Endothelial cell of coronary artery (primary cell): ENCODE measurements at places on chromosomes 16 and 17. TPM values are rescaled to one million over a fixed set of nuclear protein-coding genes. Genes with fewer than 3 reads are reported as not detected.

The CDK3 gene
- total RNA-seq: 0.45 and 2.0 TPM in 2 replicates

The SARM1 gene
- 3.8 and 4.0 TPM in 2 replicates for total RNA-seq

The NRN1L gene
- not detected in 2 replicates for total RNA-seq

The IRX6 gene
- not detected in 2 replicates for total RNA-seq

The RUNDC1 gene
- 9.4 and 14.7 TPM in 2 replicates for total RNA-seq

The VTN gene
- 0.27 and 0.38 TPM in 2 replicates for total RNA-seq

The CCL17 gene
- total RNA-seq: not detected in 2 replicates

The CTRL gene
- total RNA-seq: 0.45 and 0.56 TPM in 2 replicates

The ELMO3 gene
- total RNA-seq: 0.72 and 1.2 TPM in 2 replicates

The TENT4B gene
- total RNA-seq: 8.5 and 9.6 TPM in 2 replicates

The TNK1 gene
- under 0.01 and 0.28 TPM in 2 replicates for total RNA-seq

The TBC1D3G gene
- total RNA-seq: not detected in 2 replicates

The SLFN14 gene
- not detected in 2 replicates for total RNA-seq
